Sciatic nerve (tissue), 2 donors: ENCODE measurements at places on chromosomes 5 and 9.

DNA sequence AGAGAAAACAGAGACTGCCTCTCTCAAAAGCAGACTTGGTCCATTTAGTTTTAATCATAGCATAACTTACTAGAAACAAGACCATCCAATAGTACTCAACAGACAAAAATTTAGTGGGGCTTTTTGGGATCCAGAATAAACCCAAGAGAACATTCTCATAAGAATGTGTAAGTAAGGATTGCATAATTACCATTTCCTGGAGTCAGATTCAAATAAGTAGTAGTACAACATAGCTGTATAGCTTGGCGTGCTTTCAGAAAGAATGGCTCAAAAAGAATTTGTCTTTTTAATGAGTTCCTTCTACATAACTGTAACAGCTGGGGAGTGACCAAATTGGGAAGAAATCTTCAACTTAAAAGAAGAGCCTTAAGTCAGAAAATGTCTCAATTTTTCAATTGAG, 145.4 kb downstream of the DENND1A start:
- no peak for DNase-seq

GRCh38 chr9:85064811-85065371, 395.4 kb downstream of the NTRK2 start:
- no peak for DNase-seq

GRCh38 chr5:40406741-40407211, 272.9 kb upstream of the PTGER4 start:
- no peak for DNase-seq

DNA sequence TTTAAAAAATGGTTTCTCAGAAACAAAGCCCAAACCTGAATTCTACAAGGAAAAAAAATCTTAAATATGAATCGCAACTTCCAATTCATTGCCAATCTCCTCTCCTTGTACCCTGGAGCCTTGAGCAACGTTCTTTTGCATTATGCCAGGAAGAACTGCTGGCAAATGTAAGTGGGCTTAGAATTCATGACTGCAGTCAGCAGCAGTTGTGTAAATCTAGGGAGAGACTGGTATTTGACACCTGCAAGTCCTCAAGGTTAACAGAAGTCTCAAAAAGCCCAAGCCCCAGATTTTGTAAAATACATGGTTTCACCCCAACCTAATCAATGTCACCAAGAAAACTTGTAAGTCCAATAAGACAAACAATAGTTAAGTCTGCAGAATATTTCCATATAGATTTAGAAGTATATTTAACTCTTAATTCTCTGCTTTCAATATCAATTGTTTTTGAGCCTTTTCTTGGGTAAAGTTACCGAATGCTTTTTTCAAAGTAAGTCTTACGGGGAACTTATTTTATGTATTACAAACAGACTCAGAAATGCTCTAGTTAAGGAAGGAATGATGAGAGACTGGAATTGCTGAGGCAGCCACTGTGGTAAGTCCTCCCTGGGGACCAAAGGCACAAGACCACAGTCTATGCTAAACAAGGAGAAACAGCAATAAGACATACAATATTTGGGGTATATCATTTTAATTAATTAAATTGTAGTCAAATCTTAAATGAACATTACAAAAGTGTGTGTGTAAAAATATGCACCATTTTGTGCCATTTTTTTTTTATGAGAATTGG, 31.3 kb downstream of the ELL2 start:
- no peak for DNase-seq

- no peak for DNase-seq
Observed at GRCh38 chr5:96577909-96578308, 84.3 kb upstream of the CAST start.

- DNase-seq: no peak
Observed at GRCh38 chr5:95841914-95842812, 19.6 kb upstream of the GLRX start.

GRCh38 chr5:163475411-163475810, 15.0 kb downstream of the HMMR start:
- no peak for DNase-seq

DNA sequence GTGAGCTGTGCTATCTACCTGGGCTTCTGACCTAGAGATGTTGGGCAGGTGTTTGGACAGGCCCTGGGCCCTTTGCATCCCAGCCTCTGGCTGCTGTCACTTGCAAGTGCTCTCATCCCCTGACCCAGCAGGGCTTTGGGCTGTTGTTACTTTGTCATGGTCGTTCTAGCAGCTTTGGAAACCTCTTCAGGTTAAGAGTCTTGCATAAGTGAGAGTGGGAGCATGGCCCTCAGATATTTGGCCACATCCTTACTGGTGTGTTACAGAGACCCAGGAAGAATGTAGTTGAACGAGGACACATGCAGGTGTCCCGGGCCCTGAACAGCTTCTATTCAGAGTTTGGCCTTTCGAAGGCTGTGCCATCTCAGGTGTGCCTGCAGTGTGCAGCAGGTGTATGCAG, 4.5 kb downstream of the TENT4A start:
- DNase-seq: peak; percentile 19

GRCh38 chr9:68974431-68974830, 39.5 kb downstream of the PRKACG start:
- DNase-seq: no peak

GRCh38 chr5:126852091-126852571, 75.2 kb downstream of the LMNB1 start:
- DNase-seq: no peak

DNA sequence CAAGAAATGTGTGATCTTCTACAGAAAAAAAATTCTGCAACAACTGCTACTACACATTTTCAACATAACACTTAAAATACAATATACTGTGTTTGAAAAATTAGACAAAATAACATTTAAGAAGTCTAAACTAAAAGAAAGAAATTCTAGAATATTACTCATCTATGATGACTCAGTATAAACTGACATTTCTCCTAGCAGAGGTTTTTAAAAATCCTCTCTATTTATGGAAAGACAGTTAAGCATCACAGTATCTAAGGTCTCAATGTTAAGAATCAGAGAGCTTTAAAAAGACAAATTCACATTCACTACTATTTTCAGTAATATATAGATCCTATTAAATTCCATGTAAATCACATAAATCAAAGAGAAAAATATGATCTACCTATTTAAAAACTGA, 61.3 kb downstream of the NR2F1-AS1 start:
- no peak for DNase-seq

DNA sequence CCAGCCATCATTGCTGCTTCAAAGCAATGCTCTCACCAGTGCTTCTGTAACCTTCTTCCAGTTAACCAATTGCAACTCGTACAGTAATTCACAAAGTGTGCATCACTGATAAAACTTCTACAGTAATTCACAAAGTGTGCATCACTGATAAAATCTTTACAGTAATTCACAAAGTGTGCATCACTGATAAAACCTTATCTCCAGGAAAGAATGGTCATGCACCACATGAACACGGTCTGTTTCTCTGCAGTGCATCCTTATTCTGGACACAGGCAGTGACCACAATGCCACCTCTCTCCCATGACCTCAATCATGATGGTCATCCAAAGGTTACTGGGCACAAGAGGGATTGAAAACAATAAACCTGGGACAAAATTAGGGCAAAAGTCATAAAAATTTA, 153.6 kb downstream of the TSSK1B start:
- no peak for DNase-seq

DNA sequence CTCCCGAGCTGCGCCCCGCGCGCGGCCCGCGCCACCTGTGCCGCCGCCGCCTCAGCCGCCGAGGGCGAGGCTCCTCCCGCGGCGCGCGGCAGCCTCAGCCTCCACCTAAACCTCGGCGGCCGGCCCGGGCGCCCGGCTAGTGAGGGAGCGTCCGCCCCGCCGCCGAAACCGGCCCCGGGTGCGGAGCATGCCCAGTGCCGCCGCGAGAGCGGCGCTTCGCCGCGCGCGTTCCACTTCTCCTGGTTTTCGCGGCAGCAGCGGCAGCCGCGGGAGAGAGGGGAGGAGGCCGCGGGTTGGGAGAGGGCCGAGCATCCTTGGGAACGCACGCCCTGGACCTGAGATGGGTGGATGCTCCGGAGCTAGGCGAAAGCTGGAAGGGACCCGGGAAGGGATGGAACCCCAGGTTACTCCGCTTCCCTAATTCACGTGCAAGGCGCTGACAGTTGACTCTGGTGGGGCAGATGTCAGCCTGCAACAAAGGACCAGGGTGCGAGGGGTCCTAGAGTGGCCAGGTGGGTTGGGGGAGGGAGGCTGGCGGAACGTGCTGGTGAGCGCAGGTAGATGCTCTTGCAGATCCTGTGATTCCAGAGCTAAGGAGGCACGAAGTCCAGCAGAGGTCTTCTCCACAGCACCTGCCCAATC, at the start of gene CTNND2:
Gene CTNND2, minus strand, starts transcription at position 182 of the 642 bp plus-strand sequence. CDS start 593 bp downstream, outside the sequence.
- no peak for DNase-seq

GRCh38 chr5:117800261-117800660, 1188.1 kb downstream of the DTWD2 start:
- no peak for DNase-seq

- no peak for DNase-seq
Observed at GRCh38 chr5:28117691-28118090, 1079.3 kb upstream of the CDH9 start.

GRCh38 chr9:127561491-127562278, 50.4 kb upstream of the STXBP1 start:
- peak; percentile 91 for DNase-seq

DNA sequence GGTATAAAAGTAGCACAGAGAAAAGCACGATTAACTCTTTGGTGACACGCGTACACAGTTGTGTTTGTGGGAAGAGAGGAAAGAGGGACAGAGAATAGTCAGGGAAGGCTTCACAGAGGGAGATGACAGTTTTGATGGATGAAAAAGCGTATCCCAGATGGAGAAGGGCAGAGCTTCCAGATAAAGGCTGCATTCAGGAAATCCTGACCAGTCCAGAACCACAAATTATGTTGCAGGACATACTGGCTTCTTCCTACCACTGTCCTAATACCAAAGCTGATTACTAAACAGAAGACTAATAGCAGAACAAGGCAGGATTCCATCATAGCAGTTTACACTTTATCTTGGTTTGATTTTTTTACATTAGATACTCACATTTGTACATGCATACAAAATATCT, 34.5 kb downstream of the SLC31A2 start:
- DNase-seq: no peak

DNA sequence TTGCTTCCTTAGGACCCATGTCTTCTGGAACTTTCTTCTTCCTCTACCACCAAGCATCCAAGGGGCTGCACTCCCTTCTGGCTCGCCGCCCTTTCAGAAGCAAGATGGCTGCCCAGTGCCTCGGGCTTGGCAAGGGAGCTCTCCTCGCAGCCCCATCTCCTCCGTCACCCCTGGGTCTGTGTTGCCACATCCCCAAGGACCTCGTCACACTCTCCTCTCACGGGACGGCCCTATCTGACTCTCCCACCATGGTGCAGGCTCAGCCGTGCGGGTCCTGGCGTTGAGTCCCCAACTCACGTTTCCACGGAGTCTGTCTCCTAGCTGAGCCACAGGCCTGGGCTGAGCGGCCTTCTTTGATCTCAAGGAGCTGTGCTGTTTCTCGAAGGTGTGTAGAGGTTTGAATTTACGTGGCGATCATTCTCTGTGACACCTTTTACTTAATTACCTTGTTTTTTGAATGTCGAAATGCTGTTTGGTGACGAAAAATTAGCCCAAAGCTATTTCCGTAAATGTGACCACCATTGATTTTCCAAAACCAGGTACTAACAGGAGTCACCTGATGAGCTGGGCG, 15.0 kb upstream of the SCGB3A1 start:
- DNase-seq: no peak

GRCh38 chr9:136393531-136393930, 6.4 kb downstream of the SNAPC4 start:
- DNase-seq: no peak

DNA sequence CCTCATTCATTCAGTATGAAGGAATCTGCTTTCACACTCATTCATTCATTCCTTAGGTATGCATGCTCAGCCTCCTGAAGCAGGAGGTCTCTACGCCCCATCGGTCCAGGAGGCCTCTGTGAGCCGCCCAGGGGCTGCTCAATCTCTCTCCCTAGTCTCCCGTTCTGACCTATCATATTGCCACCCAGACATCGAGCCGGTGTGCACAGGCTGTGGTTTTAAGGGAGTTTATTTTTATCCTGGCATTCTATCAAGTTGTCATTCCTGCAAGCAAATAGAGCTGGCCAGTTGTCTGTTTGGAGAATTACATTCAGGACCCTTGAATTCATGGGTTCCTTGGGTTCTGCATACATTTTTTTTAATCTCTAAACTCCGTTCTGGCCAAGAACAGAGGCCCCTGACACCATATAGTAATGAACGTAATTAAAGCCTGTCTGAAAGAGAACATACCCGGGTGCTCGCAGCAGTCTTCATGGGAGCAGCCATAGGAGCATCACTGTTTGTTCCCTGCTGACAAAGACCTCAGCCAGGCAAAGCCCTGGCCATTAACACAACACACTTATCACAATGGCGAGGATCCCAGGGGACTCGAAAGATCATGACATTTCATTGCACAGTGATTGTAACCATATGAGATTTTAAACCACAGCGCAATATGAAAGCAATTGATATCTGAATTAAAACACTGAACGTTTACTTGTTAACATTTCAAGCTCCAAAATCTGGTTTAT, 80.9 kb downstream of the ADAMTS16 start:
- DNase-seq: no peak

- no peak for DNase-seq
Observed at GRCh38 chr5:124593952-124594351, 152.5 kb downstream of the ZNF608 start.

- DNase-seq: no peak
Observed at GRCh38 chr5:177111720-177112394, 21.7 kb upstream of the NSD1 start.
